ENCODE measurements at places on chromosomes 4 and X.

- DNase-seq = peak; percentile 18
Observed at GRCh38 chrX:48003367-48003757, 427 bp downstream of the ZNF182 start.

DNA sequence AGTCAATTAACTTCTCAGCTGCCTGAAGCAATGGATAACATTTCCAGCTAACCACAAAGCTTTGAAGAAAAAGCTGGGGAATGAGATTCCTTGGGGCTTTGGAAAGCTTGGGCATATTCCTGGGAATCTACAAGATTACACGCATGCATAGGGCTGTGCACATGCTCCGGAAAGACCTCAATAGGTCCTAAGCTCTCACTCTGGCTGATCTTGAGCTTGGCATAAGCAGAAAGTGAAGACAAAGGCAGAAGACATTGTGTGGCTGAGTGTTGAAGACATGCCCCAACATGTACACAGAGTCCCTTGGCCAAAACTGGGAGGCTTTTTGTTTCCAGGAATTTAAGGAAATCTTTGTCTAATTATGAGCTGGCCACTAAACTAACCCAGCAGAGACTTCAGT, 31.2 kb downstream of the ATG4A start:
- no peak for DNase-seq

- DNase-seq = no peak
Observed at GRCh38 chr4:81049907-81050306, 19.4 kb downstream of the BMP3 start.

- DNase-seq = no peak
Observed at GRCh38 chrX:23115651-23116050, 115.9 kb downstream of the DDX53 start.

GRCh38 chr4:74366367-74366911, 1.5 kb downstream of the EREG start:
- no peak for DNase-seq

DNA sequence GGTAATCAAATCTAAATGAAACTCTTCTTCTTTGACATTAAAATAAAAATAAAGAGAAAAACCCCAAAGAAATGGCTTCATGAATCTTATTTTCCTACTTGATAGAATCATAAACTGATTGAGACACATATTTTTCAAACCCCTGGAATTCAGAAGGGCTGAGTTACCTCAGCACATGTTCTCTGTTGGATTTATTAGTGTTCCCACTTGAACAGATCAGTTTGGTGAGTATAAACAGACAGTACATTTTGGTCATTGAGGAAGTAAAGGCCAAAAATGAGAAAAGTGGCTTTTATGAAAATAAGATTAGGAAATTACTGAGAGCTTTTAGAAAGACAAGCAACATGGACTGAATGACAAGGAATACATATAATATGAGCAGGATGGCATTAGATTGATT, 620.4 kb downstream of the ANKRD50 start:
- DNase-seq = no peak

DNA sequence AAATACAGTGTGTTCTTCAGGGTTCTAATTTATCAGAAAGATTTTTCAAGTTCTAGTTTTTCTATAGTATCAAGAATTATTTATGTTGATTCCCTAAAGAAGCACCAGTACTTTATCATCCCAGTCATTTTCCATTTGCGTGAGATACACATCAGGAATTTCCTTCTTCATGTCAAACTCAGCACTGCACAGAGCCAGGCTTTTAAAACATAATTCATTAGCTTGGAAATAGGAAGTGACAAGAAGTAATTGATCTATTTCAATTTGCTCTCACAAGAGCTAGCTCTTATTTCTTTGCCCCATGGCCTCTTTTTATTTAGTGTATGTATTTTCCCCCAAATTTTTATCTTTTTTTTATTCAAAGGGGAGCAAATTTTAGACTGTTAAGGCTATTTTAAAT, 13.0 kb upstream of the SLC10A4 start:
- DNase-seq = no peak

- DNase-seq = no peak
Observed at GRCh38 chr4:113438596-113438995, 322.9 kb downstream of the CAMK2D start.

DNA sequence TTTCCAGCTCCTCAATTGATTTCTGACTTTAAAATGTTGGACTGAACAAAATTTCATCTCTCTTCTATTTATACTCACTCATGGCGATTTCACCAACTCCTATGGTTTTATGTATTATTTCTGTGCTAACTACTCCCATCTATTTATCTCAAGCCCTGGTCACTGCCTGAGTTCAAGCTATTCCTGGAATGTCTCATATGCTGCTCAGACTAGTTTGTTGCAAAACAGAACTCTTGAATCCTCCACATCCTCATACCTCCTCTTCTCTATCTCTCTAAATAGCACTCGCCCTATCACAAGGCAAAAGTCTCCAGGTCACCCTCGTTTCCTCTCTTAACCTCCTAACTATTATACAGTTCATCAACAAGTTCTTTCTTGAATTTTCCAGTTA, 19.0 kb upstream of the DDX60 start:
- no peak for DNase-seq

DNA sequence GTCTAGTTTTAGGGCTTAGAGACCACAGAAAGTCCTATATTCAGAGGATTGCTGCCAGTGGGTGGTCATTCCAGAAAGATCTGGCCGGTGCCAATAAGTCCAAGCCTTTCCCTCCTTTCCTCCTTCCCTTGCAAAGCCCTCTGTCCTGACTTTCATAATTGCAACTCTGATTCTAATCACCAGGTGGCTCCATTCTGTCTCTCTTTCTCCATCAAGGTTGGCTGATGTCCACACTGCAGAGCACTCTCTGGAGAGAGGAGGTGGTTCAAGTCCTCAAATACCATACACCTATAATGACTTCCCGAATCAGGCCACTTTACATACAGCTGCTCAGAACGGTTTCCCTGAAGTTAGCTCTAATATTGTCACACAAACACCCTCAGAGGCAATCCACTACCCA, 22.4 kb upstream of the ARMCX4 start:
- DNase-seq = peak; percentile 0

Data from CD4-positive, alpha-beta T cell treated with Interleukin-21 for 1 hour (primary cell).